ENCODE measurements at places on chromosomes 1 and 21. TPM values are rescaled to one million over a fixed set of nuclear protein-coding genes. Genes with fewer than 3 reads are reported as not detected.

The HFM1 gene
- 1.8 TPM for total RNA-seq

The ACTN2 gene
- total RNA-seq = under 0.01 TPM

The STUM gene
- total RNA-seq = not detected

The KCNQ4 gene
- total RNA-seq = under 0.01 TPM

The DNAJC28 gene
- total RNA-seq = 2.3 TPM

The SHE gene
- total RNA-seq = under 0.01 TPM

The SERTAD4 gene
- 0.17 TPM for total RNA-seq

The AMIGO1 gene
- 1.8 TPM for total RNA-seq

The LRRC71 gene
- not detected for total RNA-seq

The TEX38 gene
- total RNA-seq = not detected

The LGR6 gene
- not detected for total RNA-seq

The HUNK gene
- under 0.01 TPM for total RNA-seq

The CRTC2 gene
- 2.6 TPM for total RNA-seq

The SELP gene
- not detected for total RNA-seq

The S100A6 gene
- total RNA-seq = 4,042 TPM
